NCI-H524 (cell line): ENCODE measurements at places on chromosomes 1 and 21.
A peak's percentile ranks its signal among the peaks of the same experiment; 100 is the strongest.

- DNase-seq: no peak
Observed at GRCh38 chr1:117638141-117638540, 32.3 kb downstream of the TENT5C start.

GRCh38 chr1:24558902-24559791 is 3.3 kb downstream of the NCMAP start:
- DNase-seq: no peak

DNA sequence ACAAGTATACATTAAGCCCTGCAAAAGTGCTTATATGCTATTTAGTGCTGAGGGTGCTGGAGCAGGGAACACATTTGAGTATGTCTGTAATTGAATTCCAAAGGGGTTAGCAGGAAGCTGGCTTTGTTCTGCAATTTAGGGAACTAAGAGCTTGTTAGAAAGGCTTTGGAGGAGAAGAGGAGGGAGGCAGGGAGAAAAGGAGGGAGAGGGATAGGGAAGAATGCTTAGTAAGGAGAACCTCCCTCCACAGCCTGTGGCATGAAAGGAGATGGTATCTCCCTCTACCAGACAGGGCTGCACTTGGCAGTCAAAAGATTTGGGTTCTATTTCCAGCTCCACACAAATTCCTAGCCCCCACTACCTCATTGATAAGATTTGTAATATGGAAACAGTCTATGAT is 217.8 kb downstream of the DAB1 start:
- no peak for DNase-seq

DNA sequence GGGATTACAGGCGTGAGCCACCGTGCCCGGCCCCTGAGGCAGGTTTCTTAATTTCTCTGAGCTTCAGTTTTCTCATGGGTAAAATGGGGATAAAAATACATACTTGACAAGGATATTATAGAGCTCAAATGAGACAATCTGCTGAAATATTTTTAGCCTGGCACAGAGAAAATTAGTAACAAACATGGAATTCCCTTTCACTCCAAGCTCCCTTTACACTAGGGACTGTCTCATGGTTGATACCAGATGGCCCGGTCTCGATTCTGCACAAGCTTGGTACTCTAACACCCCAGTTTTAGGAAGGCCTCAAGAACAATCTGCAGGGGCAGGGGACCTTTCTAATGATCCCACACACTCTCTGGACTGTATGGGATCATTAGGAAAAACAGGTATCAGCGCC is 671.7 kb downstream of the SMYD3 start:
- no peak for DNase-seq

- DNase-seq: no peak
Observed at GRCh38 chr1:19179597-19180264, 30.3 kb downstream of the UBR4 start.

GRCh38 chr1:193085263-193085662 is 20.0 kb downstream of the GLRX2 start:
- DNase-seq: no peak

DNA sequence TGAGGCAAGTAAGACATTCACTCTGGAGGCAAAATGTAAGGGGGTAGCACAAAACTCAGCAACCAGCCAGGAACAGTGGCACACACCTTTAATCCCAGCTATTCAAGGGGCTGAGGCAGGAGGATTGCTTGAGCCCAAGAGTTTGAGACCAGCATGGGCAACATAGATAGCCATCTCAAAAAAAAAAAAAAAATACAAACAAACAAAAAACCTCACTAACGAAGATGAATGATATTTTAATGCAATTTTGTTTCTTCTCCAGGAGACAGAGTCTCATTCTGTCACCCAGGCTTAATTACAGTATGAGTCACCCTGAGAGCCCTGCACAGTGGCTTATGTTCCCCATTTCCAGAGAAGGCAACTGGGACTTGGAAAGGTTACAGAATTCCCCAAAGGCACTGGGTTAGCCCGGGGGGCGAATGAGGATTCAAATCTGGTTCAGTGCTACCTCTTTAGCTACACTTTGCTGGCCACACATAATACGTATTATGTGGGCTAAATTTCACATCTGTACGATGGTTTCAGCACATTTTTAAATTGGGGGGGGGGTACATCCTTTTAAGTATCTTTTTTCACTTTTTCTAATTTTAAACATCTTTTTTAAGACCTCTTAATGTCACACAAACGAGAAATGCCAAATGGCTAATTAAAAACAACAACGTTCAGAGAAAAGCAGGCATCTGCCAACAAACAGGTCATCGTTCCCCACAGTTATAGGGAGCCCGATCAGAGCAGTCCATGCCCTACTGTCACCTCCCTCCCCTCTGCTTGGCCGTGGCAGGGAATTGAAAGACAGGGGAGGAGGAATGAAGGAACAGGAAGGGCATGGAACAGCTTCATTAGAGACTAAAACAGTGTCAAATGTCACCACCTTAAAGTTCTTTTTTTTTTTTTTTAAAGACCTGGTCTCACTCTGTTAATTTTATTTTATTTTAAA is 3.5 kb downstream of the CELA2A start:
- DNase-seq: peak; percentile 25

- no peak for DNase-seq
Observed at GRCh38 chr1:212315184-212315583, 30.0 kb downstream of the PPP2R5A start.

DNA sequence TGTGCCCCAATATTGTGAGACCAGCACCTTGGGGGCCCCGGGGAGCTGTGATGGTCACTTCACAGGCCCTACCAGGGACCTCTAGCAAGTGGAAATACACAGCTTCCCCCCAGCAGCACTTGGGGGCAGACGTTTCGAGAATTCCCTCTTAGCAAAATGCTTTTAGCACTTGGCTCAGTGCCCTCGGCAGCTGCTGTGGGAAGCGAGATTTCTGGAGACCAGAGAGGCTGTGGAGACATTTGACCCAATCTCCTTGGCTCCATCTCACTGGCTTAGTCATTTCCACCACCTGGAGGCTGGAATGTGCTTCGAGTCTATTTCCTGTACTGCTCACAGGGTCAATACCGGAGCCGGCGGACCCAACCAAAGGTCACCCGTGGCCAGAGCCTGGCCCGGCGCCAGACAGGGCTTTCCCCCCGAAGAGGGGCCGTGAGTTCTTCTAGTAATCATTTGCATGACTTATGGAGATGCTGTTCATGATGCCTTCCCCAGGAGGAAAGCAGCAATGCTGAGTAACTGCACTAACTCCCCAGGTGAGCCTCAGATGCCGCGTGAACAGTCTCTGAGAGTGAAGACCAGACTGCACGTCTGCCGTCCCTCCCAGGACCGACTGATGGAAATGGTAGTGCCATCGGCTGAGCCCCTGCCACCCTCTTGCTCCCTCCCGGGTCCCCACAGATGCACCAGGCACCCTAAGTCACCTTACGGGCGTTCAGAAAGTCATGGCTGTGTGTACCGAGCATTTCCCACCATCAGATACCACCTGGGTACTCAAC is 4.4 kb upstream of the C2CD2 start:
- peak; percentile 87 for DNase-seq

GRCh38 chr1:202856014-202856413 is 32.9 kb downstream of the RABIF start:
- no peak for DNase-seq

GRCh38 chr1:41914516-41914915 is 4.2 kb downstream of the HIVEP3 start:
- no peak for DNase-seq

DNA sequence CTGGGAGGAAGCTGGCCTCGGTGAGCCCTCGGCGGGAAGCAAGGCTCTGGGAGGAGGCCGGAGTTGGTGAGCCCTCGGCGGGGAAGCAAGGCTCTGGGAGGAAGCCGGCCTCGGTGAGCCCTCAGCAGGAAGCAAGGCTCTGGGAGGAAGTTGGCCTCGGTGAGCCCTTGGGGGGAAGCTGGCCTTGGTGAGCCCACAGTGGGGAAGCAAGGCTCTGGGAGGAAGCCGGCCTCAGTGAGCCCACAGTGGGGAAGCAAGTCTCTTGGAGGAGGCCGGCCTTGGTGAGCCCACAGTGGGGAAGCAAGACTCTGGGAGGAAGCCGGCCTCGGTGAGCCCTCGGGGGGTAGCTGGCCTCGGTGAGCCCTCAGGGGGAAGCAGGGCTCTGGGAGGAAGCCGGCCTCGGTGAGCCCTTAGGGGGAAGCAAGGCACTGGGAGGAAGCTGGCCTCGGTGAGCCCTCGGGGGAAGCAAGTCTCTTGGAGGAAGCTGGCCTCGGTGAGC is 36.0 kb downstream of the KRTAP10-1 start:
- DNase-seq: no peak

GRCh38 chr1:177907000-177907399 is 62.9 kb downstream of the SEC16B start:
- DNase-seq: no peak

- DNase-seq: peak; percentile 25
Observed at GRCh38 chr1:157438613-157439012, 113.7 kb downstream of the FCRL5 start.

GRCh38 chr1:36390411-36390810 is 4.7 kb upstream of the STK40 start:
- no peak for DNase-seq

DNA sequence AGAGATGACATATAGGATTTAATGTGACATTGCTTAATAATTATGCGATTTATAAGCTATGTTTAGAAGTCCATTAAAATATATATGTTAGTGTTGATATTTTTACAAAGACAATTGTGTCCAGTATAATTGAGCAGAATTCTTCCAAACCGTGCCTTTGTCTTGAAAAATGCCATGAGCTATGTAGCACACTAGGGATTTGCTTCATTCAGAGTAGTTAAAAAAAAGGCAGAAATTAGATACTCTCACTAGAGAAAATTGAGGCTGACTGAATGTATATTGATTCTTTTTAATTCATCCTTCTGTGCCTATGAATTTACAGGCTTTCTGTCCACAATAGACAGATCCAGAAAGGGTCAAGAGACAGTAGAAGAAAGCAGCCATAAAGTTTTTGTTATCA is 429.0 kb downstream of the NEGR1 start:
- no peak for DNase-seq

GRCh38 chr21:41839387-41840000 is 39.6 kb downstream of the PRDM15 start:
- no peak for DNase-seq

GRCh38 chr1:158978730-158979129 is 31.0 kb upstream of the IFI16 start:
- no peak for DNase-seq

DNA sequence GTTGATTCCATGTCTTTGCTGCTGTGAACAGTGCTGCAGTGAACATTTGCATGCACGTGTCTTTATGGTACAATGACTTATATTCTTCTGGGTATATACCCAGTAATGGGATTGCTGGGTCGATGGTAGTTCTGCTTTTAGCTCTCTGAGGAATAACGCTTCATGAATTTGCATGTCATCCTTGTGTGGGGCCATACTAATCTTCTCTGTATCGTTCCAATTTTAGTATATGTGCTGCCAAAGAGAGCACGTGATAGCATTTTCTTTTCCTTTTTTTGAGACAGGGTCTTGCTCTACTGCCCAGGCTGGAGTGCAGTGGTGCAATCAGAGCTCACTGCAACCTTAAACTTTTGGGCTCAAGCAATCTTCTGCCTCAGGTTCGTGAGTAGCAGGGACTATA is 24.9 kb upstream of the MAP1LC3C start:
- DNase-seq: no peak

DNA sequence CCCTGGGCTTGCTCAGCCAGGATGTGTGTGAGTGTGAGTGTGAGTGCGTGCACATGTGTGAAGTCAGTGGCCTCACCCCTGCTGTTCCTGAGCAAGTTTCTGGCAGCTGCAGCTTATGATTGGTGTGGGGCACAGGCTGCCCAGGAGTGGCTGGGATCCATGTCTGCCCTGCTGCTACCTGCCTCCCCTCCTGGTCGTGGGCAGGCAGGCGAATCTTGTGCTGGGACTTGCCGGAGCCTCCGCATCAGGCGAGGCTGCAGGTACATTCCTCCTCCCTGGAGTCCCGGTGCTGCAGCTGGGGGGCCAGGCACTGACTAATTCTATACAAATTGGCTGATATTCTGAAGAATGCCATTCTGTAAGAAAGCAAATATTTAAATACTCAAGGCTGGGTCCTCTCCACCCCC is 85.6 kb upstream of the WNT4 start:
- DNase-seq: peak; percentile 25

GRCh38 chr21:35900539-35900938 is 159.8 kb downstream of the SETD4 start:
- DNase-seq: no peak

DNA sequence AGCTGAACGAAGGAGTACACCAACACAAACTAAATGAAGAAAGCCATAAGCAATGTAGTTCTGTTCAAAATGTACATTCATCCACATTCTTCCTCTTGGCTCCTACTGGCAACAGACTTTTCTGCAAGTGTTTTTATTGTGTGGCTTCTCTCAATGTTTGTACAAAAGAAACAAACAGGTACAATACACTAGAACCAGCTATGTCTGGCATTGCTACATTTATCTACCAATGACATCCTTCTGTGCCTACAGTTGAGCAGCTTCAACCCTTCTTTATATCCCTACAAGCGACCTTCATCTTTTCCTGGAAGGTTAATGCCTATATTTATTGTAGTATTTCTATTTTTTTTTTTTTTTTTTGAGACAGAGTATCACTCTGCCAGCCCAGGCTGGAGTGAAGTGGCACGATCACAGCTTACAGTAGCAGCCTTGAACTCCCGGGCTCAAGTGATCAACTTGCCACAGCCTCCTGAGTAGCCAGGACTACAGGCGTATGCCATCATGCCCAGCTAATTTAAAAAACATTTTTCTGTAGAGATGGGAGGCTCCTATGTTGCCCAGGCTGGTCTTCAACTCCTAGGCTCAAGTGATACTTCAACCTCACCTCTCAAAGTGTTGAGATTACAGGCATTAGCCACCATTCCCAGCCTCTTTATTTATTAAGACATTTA is 89.3 kb downstream of the ASH1L start:
- no peak for DNase-seq

- DNase-seq: peak; percentile 99
Observed at GRCh38 chr1:109530457-109531087, 9.1 kb upstream of the GPR61 start.
